ENCODE measurements at places on chromosomes 3 and 15.

DNA sequence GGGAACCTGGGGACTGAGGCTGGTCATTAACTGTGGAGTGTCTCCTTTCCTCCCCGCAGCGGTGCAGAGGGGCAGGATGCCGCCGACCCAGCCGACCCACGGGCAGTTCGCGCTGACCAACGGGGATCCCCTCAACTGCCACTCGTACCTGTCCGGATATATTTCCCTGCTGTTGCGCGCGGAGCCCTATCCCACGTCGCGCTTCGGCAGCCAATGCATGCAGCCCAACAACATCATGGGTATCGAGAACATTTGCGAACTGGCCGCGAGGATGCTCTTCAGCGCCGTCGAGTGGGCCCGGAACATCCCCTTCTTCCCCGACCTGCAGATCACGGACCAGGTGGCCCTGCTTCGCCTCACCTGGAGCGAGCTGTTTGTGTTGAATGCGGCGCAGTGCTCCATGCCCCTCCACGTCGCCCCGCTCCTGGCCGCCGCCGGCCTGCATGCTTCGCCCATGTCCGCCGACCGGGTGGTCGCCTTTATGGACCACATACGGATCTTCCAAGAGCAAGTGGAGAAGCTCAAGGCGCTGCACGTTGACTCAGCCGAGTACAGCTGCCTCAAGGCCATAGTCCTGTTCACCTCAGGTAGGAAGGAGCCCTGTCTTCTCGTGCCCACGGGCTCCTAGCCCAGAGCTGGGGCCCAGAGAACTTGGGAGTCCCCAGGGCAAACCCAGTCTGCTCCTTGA lies 3.7 kb downstream of the NR2F2 start:
- DNase-seq: no peak

- DNase-seq: no peak
Observed at GRCh38 chr3:33722191-33722590, 4.1 kb upstream of the CLASP2 start.

GRCh38 chr15:100560323-100560722 lies 31.6 kb upstream of the CERS3 start:
- no peak for DNase-seq

- DNase-seq: no peak
Observed at GRCh38 chr3:61353382-61353781, 102.1 kb upstream of the FHIT start.

DNA sequence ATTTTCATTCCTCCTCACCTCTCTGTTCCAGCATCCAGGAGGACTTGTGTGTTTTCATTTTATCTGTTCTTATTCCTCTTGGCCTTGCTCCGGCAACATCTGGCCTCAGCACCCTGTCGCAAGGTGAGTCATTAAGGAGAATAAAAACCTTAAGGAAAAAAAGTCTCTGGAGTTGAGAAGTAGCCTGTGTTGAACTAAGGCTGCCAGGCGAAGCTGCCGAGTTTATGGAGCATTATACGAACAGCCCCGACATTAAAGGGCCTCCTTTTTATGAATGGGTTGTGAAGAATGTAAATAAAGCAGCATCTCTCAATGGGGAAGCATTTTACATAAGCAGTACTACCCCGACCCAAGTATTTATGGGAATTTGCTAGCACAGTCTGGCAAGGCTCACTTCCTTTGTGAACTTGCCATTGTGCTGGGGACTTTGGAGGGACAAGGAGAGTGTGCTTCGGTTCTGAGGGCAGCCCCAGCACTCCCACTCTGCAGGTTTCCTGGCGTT lies 4.7 kb downstream of the BAHD1 start:
- no peak for DNase-seq

GRCh38 chr15:40543082-40543481 lies 21.8 kb downstream of the CCDC32 start:
- DNase-seq: no peak

DNA sequence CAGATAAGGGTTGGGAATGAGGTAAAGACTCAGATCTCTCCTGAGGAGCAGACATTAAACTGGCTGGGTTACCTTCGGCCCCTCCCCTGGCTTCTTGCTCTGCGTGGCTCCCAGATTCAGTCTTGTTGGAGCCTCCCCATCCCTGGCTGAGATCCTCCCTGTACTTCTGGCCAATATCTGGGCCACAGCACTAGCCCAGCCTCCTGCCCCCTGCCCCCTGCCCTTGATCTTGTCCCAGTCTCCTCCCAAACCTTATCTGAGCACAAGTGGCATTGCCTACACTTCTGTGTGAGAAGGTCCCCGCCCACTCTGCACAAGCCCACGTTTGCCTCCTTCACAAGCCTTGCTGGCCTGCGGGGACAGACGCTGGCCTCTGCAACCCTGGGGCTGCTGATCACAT lies 16.8 kb downstream of the PLA2G4F start:
- no peak for DNase-seq

GRCh38 chr3:10363935-10364334 lies 43.0 kb upstream of the SEC13 start:
- no peak for DNase-seq

Measured in stimulated activated CD8-positive, alpha-beta memory T cell treated with anti-CD3 and anti-CD28 coated beads, Interleukin-15, amount 100 ng/mL, for 1 hour (primary cell).